Psoas muscle (tissue), 8 donors: ENCODE measurements at places on chromosomes 5 and 9. TPM values are rescaled to one million over a fixed set of nuclear protein-coding genes. Genes with fewer than 3 reads are reported as not detected.

DNA sequence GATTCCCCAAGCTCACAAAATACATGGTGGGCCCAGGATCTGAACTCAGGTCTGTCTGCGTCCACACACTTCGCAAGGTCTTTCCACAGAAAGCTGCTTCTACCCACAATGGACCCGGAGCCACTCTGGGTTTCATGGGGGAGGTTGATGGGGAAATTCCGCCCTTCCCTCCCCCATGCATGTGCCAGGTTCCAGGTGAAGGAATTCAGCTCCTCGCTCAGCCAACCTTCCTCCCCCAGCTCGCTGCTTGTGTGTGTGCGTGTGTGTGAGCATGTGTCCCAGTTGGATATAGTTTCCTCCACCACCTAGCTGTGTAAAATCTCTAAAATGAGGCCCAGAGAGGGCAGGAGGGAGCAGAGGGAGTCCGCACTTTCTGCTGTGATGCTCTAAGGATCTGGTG, 1.0 kb downstream of the PTGS1 start:
- no peak for DNase-seq

DNA sequence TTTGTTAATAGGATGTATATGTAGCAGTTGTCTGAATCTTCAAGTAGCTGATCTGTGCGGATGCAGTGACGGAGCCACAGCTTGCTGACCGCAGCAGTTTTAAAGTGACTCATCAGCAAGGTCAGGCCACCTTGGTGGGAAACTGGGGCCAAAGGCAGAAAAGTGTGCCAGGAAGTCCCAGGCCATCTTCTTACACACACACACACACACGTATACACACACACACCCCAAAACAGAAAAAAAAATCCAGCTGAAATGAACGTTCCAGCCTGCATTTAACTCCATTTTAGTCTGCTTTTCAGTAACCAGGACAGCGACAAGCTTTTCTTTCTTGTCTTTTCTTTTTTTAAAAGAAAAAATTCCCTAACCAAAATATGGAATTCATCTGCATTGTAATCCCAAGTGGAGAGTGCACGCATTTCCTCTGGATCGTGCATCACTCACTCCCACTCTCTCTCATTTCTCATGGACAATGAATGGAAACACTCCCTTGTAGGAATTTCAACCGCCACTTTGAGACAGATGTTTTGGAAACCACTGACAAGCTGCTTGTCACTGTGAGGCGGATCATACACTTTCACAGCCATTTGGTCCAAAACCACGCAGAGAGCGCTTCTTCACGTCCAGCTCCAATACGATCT, 103.9 kb downstream of the LHFPL2 start:
- no peak for DNase-seq

- no peak for DNase-seq
Observed at GRCh38 chr5:169195601-169196000, 105.3 kb downstream of the SLIT3 start.

DNA sequence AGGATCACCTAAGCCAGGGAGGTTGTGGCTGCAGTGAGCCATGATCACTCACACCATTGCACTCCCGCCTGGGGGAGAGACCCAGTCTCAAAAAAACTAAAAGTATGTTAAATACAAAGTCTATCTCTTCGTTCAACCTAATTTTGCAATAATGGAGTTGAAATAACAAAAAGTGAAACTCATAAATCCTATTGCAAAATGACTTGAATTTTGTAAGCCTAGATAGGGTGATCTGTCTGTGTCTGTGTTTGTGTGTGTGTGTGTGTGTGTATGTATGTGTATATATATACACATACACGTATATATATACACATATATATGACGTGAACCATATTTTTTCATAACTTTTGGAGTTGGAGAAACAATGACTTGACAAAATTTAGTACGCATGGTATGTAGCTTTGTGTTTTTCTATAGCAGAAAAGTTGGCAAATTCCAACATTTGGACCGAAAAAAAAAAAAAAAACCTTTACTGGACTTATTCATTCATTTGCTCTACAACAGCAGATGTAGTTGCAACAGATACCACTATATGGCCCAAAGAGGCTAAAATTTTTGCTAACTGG, 76.9 kb upstream of the CDH6 start:
- no peak for DNase-seq

DNA sequence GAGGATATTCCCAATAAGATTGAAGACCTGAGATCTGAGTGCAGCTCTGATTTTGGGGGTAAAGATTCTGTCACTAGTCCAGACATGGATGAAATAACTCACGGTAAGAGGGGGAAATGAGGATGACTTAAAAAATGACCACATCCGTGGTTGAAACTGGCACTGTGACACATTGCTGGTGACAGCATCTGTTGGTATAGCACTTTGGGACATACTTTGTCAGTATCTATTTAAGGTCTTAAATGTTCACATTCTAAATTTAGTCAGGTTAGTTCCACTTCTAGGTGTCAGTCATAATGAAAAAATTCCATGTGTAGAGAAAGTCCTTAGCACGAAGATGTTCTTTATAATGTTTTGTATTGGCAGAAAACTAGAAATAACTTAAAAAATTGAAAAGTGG, 70.9 kb downstream of the GAPVD1 start:
- DNase-seq = no peak

GRCh38 chr5:174832025-174832424, 107.6 kb downstream of the MSX2 start:
- DNase-seq = no peak

- DNase-seq = no peak
Observed at GRCh38 chr9:116377179-116377798, 223.7 kb downstream of the PAPPA start.

- no peak for DNase-seq
Observed at GRCh38 chr9:77518688-77519087, 129.4 kb downstream of the GNA14 start.

DNA sequence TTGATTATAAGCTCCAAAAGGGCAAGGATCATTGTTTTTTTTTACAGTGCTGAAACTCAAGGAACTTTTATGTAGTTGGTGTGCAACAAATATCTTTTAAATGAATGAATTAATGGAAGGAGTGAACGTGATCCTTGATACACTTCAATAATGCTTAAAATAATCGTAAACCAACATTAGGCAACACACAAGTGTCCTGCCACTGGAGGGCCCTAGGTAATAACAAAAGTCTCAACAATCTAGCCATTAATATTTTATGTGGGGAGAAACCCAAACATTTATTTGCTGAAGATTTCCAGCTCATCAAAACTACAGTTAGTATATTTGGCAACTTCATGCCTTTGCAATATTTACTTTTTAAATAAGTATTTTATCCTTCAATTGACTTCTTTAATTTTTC, 309.0 kb upstream of the FBXL7 start:
- DNase-seq = no peak

GRCh38 chr9:128022886-128023285, 42.1 kb upstream of the EEIG1 start:
- no peak for DNase-seq

DNA sequence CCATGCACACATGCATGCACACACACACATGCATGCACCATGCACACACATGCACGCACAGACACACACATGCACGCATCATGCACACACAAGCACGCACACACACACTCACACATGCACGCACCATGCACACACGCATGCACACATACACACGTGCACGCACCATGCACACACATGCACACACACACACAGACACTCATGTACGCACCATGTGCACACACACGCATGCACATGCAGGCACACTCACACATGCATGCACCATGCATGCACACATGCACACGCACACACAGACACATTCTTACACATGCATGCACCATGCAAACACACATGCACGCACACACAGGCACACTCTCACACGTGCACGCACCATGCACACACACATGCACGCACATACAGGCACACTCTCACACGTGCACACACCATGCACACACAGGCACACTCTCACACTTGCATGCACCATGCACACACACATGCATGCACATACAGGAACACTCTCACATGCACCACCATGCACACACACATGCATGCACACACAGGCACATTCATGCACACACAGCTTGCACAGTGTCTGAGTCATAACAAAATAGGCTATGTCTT, 117.5 kb downstream of the TENT4A start:
- no peak for DNase-seq

- no peak for DNase-seq
Observed at GRCh38 chr9:9847750-9848149, 765.1 kb downstream of the PTPRD start.

DNA sequence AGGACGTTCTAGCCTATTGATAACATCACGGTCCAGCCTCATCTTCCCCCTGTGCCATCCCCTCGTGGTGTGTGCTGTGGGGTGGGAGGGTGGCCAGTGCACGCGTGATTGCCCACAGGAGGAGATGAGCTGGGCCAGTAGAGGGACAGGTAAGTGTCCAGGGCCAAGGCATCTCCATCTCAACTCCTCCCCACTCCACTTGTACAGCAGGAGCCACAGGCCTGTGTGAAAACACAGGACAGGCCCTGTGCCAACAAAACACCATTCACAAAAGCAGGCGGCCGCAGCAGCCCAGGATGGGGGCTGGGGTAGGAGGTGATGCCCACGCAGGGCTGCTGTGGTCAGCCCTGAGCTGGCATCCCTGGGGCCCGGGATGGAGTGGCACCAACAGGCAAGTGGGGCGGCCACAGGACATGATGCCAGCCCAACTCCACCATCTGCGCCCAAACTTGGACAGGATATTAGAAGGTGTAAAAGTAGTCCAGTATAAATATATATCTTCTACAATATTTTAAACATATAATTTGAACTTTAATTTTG, 32.6 kb downstream of the TPPP start:
- DNase-seq = no peak

DNA sequence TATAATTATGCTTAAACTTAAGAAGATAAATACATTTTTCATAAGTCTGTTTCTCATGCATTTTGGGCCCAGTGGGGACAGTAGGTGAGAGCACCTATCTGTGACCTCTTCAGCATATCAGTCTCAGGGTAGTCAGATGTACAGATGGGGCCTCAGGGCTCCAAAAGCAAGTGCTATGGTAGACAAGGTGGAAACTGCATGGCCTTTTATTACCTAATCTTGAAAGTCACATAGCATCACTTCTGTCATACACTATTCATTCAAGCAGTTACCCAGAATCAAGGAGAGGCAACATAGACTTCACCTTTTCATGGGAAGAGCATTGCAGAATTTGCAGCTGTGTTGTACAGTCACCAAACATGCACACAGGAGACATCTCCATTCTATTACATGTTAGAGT, 94.8 kb downstream of the SV2C start:
- no peak for DNase-seq

- no peak for DNase-seq
Observed at GRCh38 chr5:79617539-79617938, 5.3 kb downstream of the TENT2 start.

DNA sequence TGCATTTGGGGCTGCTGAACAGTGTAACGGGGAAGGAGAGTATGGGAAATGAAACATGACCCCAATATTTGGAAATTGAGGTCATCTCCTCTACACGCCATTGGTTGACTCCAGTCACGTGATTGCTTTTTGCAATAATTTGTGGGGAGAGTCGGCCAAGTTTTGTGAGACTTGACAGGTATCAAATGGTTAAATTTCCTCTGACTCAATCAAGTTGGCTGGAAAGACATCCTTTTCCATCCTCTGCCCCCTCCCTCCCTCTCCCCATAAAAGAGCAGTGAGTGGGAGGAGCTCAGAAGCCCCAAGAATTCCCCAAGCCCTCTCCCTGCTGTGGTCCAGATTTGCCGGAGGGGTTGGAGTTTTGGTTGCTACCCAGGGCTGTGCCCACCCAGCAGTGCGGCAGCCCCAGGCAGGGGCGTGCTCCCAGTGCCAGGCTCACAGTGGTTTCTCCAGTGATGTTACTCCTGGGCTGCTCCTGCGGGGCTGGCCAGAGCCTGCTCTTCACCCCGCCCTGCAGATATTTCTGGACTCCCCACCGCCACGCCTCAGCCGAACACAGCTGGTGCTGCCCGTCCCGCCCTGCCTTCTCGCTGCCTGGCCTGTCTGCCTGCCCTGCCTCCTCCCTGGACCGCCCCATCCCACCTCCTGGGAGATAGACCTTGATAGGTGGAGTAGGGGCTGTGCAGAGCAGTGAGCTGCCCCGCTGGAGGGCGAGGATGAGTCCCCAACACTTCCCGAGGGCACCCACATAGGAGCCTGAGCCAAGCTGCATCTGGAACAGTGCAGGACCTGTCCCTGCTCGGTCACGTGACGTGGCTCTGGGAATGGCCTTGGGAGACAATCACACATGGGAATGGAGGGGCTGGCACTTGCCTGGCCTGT, 3.4 kb downstream of the COL5A1 start:
- DNase-seq = peak; percentile 86

DNA sequence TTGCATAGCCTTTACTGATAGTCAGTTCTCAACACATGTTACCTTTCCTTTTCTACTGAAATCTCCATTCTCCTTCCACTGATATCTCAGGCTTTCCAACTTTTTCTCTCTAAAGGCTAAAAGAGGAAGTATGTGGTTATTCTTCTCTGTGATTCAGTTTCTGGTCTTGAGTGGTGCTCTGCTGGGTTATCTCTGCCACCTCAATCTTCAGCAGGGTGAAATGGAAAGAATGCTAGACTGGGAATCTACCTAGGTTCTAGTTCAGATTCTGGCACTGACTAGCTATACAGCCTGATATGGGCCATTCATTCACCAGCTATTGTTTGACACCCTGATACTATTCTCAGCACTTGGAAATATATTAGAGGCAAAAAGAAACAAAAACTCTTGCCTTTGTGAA, 124.9 kb upstream of the GRIA1 start:
- no peak for DNase-seq

- DNase-seq = peak; percentile 21
Observed at GRCh38 chr5:1660511-1660910, 136.8 kb upstream of the LPCAT1 start.

- peak; percentile 36 for DNase-seq
Observed at GRCh38 chr5:135222171-135222681, 176.8 kb downstream of the MACROH2A1 start.

GRCh38 chr5:172740428-172741205, 30.4 kb downstream of the DUSP1 start:
- DNase-seq = peak; percentile 86

DNA sequence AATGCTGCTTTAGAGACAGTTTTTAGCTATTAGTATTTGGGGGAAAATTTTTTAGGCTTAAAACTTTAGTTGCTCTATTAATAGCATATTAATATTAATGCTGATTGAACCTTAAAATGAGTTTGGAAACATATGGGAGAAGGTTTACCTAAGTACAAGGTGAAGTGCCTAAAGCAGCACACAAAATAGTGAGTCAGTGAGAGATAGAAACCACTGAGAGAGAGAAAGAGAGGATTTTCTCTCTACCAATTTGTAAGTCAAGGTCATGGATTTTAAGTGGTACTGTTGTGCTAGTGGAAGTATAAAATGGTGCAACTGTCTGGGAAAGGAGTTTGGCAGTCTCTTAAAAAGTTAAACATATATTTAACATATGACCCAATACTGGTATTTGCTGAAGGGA, 64.9 kb downstream of the MARCHF3 start:
- DNase-seq = no peak

- no peak for DNase-seq
Observed at GRCh38 chr9:79120533-79120932, 451.2 kb upstream of the TLE4 start.

LURAP1L gene
- total RNA-seq = 1.8 TPM

RABEPK gene
- total RNA-seq = 9.0 TPM

PCDHB5 gene
- total RNA-seq = 0.71 TPM

FCHO2 gene
- 18.0 TPM for total RNA-seq

CACNA1B gene
- total RNA-seq = not detected

DND1 gene
- 0.62 TPM for total RNA-seq

LVRN gene
- 2.0 TPM for total RNA-seq

ST8SIA4 gene
- 2.2 TPM for total RNA-seq

SDHA gene
- total RNA-seq = 271 TPM

SV2C gene
- not detected for total RNA-seq

LHX6 gene
- 1.3 TPM for total RNA-seq

GZMA gene
- 0.43 TPM for total RNA-seq

DMGDH gene
- total RNA-seq = 2.8 TPM

DCAF10 gene
- 20.2 TPM for total RNA-seq
